ENCODE measurements at places on chromosomes 2 and 18. TPM values are rescaled to one million over a fixed set of nuclear protein-coding genes. Genes with fewer than 3 reads are reported as not detected.

Gene CAPN13
- total RNA-seq = 19.2 TPM

Gene WDSUB1
- total RNA-seq = 16.9 TPM

Gene SULT6B1
- total RNA-seq = not detected

Gene CYRIA
- total RNA-seq = 24.2 TPM

Gene ASB18
- total RNA-seq = not detected

Gene PLGLB2
- total RNA-seq = 2.4 TPM

Gene PSMA8
- not detected for total RNA-seq

Gene GLS
- total RNA-seq = 209 TPM

GRCh38 chr2:67712484-67712883 lies 315.4 kb downstream of the ETAA1 start:
- H3K4me3 ChIP-seq = no peak overlapping the region
- H3K27ac ChIP-seq = no peak overlapping the region
- H3K36me3 ChIP-seq = no peaks in the 10 kb centered on the region
- H3K4me1 ChIP-seq = no peaks in the 10 kb centered on the region
- DNase-seq = no peak

DNA sequence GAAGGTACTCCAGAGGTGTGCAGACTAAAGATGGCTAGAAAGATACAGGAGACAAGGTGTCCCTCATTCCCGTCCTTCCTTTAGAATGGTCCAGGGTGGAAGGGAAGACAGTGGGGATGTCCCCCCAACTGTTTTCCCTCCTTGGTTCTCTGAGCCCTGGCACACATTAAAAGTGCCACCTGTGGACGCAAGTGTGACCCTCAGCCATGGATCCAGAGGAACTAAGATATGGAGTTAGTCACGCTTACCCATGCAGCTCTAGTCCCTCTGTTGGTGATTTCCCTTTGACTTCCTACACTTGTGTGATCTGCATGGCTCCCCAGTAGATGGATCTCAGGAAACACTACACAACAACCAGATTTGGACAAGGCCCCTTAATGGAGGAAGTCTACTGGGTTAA lies 113.1 kb upstream of the SRD5A2 start:
- no peak for DNase-seq
- H3K27ac ChIP-seq = no peak overlapping the region
- H3K27me3 ChIP-seq = no peaks in the 10 kb centered on the region
- H3K4me1 ChIP-seq = no peaks in the 10 kb centered on the region

GRCh38 chr2:11774600-11774999 lies 28.2 kb downstream of the LPIN1 start:
- H3K4me1 ChIP-seq = peaks cover 13% of the 10 kb centered on the region
- no peak overlapping the region for H3K27ac ChIP-seq
- peaks cover 60% of the 10 kb centered on the region for H3K36me3 ChIP-seq
- no peaks in the 10 kb centered on the region for H3K27me3 ChIP-seq

DNA sequence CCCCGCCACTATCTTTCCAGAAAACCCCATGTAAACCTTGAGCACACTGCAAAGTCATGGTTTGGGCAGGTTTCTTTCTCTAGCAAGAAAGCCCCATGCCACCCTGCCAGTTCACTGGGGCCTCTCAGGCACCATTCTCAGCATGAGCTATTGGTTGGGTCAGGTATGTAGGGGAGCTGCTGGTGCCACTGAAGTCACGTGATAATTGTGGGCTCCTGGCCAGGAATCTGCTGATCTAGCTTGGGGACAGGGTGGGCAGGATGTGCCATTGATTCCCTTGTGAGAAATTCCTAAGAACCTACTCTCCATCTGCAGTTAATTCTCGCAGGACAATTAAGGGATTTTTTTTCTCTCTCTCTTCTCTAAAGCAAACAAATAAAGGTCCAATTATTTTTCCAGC lies 26.5 kb upstream of the HNMT start:
- H3K4me1 ChIP-seq = no peaks in the 10 kb centered on the region
- H3K4me3 ChIP-seq = no peak overlapping the region
- no peak overlapping the region for H3K27ac ChIP-seq
- DNase-seq = no peak
- no peaks in the 10 kb centered on the region for H3K27me3 ChIP-seq

- H3K4me1 ChIP-seq = no peaks in the 10 kb centered on the region
- H3K27me3 ChIP-seq = no peaks in the 10 kb centered on the region
- DNase-seq = no peak
- H3K27ac ChIP-seq = no peak overlapping the region
These were observed 263.2 kb upstream of the CDH7 start for GRCh38 chr18:65487569-65487968.

- peaks cover 25% of the 10 kb centered on the region for H3K4me1 ChIP-seq
- DNase-seq = no peak
- no peak overlapping the region for H3K27ac ChIP-seq
- H3K4me3 ChIP-seq = no peak overlapping the region
These were observed 120.0 kb downstream of the COL6A3 start for GRCh38 chr2:237293978-237294377.

DNA sequence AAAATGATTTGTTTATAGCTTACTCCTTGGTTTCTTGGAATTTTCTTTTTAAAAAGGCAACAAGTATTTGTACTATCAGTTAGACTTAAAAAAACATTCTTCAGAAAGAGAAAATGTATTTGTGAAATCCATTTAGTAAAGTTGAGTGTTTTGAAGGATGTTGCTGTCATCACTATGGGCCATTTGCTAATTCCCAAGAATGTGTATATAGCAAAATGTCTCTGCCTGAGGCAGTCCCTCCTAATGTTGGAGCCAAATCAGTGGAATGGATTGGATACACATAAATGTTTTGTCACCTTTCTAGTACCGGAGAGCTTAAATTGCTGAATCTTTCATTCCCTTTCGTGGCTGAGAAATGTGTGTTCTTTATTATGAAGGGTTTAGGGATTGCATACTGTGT lies 890.2 kb upstream of the ZEB2 start:
- H3K4me3 ChIP-seq = no peak overlapping the region
- H3K4me1 ChIP-seq = no peaks in the 10 kb centered on the region
- H3K27me3 ChIP-seq = no peaks in the 10 kb centered on the region
- no peaks in the 10 kb centered on the region for H3K36me3 ChIP-seq

- H3K36me3 ChIP-seq = no peaks in the 10 kb centered on the region
- peaks cover 4% of the 10 kb centered on the region for H3K4me1 ChIP-seq
- peak; percentile 69 for DNase-seq
- no peak overlapping the region for H3K4me3 ChIP-seq
These were observed 8.6 kb upstream of the PLEKHM3 start for GRCh38 chr2:208033701-208034502.

GRCh38 chr18:32975163-32975436 lies 202.3 kb upstream of the KLHL14 start:
- no peak overlapping the region for H3K27ac ChIP-seq
- H3K4me3 ChIP-seq = no peak overlapping the region
- DNase-seq = no peak
- H3K4me1 ChIP-seq = no peaks in the 10 kb centered on the region

- no peaks in the 10 kb centered on the region for H3K27me3 ChIP-seq
- no peak overlapping the region for H3K27ac ChIP-seq
- H3K4me3 ChIP-seq = no peak overlapping the region
- DNase-seq = no peak
These were observed 412.0 kb upstream of the TCF4 start for GRCh38 chr18:56000041-56000440.

GRCh38 chr2:95041060-95041823 lies 15.7 kb downstream of the MAL start:
- H3K36me3 ChIP-seq = no peaks in the 10 kb centered on the region
- no peak for DNase-seq
- H3K4me3 ChIP-seq = no peak overlapping the region
- no peaks in the 10 kb centered on the region for H3K27me3 ChIP-seq
- H3K27ac ChIP-seq = no peak overlapping the region
- peaks cover 17% of the 10 kb centered on the region for H3K4me1 ChIP-seq

- peaks cover 2% of the 10 kb centered on the region for H3K4me1 ChIP-seq
- no peaks in the 10 kb centered on the region for H3K27me3 ChIP-seq
- no peak overlapping the region for H3K27ac ChIP-seq
- no peak overlapping the region for H3K4me3 ChIP-seq
These were observed 65.9 kb upstream of the SLC1A4 start for GRCh38 chr2:64923385-64923710.

- no peaks in the 10 kb centered on the region for H3K4me1 ChIP-seq
- no peaks in the 10 kb centered on the region for H3K36me3 ChIP-seq
- no peak for DNase-seq
- no peak overlapping the region for H3K27ac ChIP-seq
- H3K27me3 ChIP-seq = no peaks in the 10 kb centered on the region
- no peak overlapping the region for H3K4me3 ChIP-seq
These were observed 262.9 kb upstream of the CDH2 start for GRCh38 chr18:28439870-28440269.

DNA sequence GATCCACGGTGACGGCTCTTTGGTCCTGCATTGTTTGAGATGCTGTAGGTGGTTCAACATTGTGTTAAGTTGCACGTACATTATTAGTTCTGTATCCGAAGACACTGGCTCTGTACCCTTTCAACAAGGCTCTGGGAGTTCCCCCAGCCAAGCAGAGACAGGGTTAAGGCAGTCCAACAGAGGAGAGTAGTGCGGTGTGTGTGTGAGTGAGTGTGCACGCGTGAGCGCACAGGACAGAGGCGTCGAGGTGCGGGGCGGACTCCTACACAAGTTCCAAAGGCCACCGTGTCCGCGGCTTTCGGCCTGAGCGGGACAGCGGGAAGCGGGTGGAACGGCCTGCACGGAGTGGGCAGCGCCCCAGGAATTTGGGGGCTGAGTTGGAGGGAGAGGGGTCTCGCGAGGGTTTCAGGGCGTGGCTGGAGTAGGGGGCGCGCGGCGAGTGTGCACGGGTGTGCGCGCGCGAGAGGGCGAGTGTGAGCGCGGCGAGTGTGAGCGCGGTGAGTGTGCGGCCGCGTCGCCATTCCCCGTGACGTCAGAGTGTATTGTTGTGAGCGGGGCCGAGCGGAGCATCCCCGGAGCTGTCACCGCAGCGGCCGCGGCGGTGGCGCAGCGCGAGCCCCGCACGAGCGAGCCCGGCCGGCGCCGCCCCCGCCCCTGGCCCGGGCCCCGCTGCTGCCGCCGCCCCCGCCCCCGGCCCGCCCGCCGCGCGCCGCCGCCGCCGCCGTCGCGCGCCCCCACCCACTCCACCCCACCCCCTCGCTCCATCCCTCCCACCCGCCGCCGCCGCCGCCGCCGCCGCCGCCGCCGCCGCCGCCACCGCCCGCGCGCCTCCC lies at the start of gene ASXL3:
TSS of gene ASXL3 (plus strand) at position 535 of the 833 bp plus-strand sequence. CDS start 413 bp downstream, outside the sequence.
- peak; percentile 65 for DNase-seq
- peak within 1 kb of the TSS; percentile 79 for H3K27ac ChIP-seq
- peaks cover 33% of the 10 kb centered on the region for H3K27me3 ChIP-seq
- peaks cover 8% of the 10 kb centered on the region for H3K4me1 ChIP-seq
- H3K36me3 ChIP-seq = no peaks in the 10 kb centered on the region

GRCh38 chr2:257429-257828 lies 6.4 kb downstream of the SH3YL1 start:
- H3K27ac ChIP-seq = no peak overlapping the region
- H3K4me1 ChIP-seq = peaks cover 18% of the 10 kb centered on the region
- DNase-seq = no peak
- H3K36me3 ChIP-seq = no peaks in the 10 kb centered on the region

DNA sequence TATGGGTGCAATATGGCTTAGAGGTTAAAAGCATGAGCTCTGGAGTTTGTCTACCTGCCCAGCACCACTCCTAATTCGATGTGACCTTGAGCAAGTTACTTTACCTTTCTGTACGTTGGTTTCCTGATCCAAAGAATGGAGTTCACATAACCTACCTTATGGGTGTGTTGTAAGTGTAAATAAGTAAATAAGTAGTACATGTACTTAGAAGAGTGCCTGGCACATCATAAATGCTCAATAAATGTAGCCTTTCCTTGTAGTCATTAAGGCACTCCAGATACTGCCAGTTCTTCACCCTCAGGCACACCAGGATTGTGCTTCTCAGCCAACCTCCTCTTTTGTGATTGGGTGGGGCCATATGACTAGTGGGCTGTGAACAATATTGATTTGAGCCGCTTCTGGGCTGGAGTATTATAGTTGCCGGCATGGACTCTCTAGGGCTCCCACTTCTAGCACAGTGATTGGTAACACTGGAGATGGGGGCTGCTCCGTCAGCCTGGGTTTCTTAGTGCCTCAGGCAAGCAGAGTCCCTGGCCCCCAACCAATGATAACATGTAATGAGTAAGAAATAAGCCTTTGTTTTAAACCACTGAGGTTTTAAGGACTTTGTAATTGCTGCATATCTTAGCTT lies 101.7 kb upstream of the NOSTRIN start:
- no peaks in the 10 kb centered on the region for H3K4me1 ChIP-seq
- no peak overlapping the region for H3K4me3 ChIP-seq
- no peaks in the 10 kb centered on the region for H3K27me3 ChIP-seq
- no peak for DNase-seq
- no peaks in the 10 kb centered on the region for H3K36me3 ChIP-seq
- no peak overlapping the region for H3K27ac ChIP-seq

GRCh38 chr18:10490401-10491165 lies 35.2 kb upstream of the NAPG start:
- H3K27me3 ChIP-seq = no peaks in the 10 kb centered on the region
- no peak overlapping the region for H3K4me3 ChIP-seq
- peaks cover 9% of the 10 kb centered on the region for H3K36me3 ChIP-seq
- no peaks in the 10 kb centered on the region for H3K4me1 ChIP-seq
- no peak for DNase-seq
- H3K27ac ChIP-seq = no peak overlapping the region

- no peaks in the 10 kb centered on the region for H3K4me1 ChIP-seq
- no peak overlapping the region for H3K27ac ChIP-seq
- DNase-seq = no peak
- H3K27me3 ChIP-seq = peaks cover 46% of the 10 kb centered on the region
- no peaks in the 10 kb centered on the region for H3K36me3 ChIP-seq
These were observed 5.1 kb downstream of the NEUROD1 start for GRCh38 chr2:181675254-181675653.

DNA sequence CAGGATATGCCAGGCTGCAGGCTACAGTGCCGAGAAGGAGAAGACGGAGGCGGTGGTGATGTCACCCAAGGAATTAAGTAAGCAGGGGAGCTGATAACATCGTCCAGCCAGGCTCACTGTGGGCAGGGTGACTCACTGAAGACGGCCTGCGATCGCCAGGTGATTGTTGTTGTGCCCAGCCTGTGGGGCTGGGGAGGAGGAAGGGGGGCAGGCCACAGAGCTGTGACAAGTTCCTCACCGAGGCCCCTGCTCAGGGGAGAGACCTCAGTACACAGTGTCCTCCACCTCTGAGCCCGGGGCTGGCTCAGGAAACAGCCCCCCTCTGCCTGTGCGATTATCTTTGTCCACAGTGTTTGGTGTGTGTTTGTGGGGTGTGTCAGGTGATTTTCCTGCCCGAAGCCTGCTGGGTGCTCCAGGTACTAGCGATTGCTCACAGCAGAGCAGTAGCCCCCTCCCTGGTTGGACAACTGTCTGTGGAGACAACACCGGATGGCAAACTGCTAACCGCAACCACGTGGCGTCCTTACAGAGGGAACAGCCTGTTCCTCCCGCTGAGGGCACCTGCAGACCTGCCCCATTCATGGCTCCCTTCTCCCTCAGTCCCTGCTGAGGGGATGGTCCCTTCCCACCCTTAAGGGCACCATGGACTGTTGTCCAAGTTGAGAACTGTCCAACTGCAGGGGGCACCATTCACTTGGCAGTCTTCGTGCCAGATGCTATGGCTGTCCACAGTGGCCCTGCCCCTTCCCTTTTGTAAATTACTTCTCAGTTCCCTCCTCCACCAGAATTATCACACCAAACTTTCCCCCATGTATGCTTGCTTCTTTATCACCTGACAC lies 95.1 kb downstream of the ZFP36L2 start:
- H3K27ac ChIP-seq = peak overlapping the region; percentile 86
- no peaks in the 10 kb centered on the region for H3K36me3 ChIP-seq
- no peak overlapping the region for H3K4me3 ChIP-seq
- peak; percentile 88 for DNase-seq
- H3K4me1 ChIP-seq = peaks cover 72% of the 10 kb centered on the region

- no peaks in the 10 kb centered on the region for H3K36me3 ChIP-seq
- DNase-seq = no peak
- no peaks in the 10 kb centered on the region for H3K27me3 ChIP-seq
- no peak overlapping the region for H3K4me3 ChIP-seq
- peaks cover 44% of the 10 kb centered on the region for H3K4me1 ChIP-seq
- H3K27ac ChIP-seq = no peak overlapping the region
These were observed 103.0 kb upstream of the STK17B start for GRCh38 chr2:196274387-196274809.
